ENCODE measurements at places on chromosomes 3 and 15. TPM values are rescaled to one million over a fixed set of nuclear protein-coding genes. Genes with fewer than 3 reads are reported as not detected.

DNA sequence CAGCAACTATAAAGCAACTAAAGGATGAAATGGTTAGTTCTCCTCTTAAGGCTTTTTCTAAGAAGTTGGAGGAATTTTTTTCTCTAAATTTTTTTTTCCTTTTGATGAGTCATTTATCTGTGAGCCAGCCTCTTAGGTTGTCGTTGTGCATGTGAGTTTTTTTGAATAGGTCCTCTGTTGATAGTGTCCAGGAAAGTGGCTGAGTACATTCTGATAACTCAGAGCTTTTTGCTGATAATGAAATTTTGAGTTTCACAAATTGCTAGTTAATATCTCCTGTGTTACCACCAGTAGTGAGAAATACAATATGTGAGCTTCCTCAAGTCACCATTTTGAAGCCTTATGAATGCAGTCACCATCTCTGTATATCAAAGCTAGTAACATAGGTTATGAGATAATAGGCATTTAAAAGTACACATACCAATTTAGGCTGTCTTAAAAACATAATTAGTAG is 7.1 kb upstream of the LXN start:
- no peak for DNase-seq

GRCh38 chr3:138459619-138460535 is 25.5 kb downstream of the ESYT3 start:
- DNase-seq: no peak

- DNase-seq: no peak
These were observed 421 bp downstream of the KLHL18 start for GRCh38 chr3:47283193-47283537.

GRCh38 chr3:73342077-73342476 is 280.6 kb downstream of the EBLN2 start:
- no peak for DNase-seq

DNA sequence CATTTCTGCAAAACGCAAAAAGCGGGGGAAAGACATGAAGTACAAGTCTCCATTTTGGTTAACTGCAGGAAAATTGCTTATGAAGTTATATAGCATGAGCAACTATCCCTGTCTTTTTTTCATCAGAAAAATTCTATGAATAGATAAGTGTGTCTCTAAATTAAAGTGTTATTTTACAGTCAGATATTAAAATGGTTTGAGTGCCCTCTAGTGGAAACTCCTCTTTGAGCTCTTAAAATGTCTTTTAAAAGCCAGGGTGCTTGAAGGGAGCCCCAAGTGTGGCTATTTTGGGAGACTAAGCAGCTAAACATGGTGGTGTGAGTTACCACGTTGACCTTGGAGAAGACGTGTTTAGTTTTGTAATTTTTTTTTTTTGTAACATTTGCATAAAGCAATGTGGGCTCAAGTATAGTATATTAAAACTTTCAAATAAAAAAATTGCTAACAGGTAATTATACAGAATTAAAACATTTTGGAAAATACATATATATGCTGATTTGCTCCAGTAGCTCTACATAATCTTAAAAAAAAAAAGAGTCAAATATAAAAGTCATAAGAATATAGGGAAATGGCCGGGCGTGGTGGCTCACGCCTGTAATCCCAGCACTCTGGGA is 77.2 kb downstream of the PPP2R3A start:
- no peak for DNase-seq

GRCh38 chr3:5464649-5465048 is 277.1 kb downstream of the EDEM1 start:
- DNase-seq: no peak

DNA sequence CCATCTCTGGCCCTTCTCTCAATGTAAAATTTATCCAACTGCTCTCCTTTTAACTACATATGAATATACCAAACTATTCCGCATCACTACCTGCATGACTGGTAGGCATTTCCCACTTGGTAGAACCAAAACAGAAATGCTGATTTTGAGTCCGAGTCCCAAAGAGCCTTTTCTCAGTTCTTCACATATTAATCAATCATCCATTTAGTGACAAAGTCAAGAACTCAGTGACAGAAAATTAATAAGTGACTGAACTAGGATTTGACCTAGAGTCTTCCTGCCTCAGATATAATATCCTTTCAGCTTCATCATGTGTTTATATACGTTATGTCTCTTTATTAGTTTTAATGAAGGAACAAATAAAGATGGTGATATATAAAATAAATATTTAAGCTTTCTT is 700.6 kb upstream of the GOLIM4 start:
- DNase-seq: no peak

GRCh38 chr15:57290187-57290586 is 86.1 kb upstream of the CGNL1 start:
- no peak for DNase-seq

GRCh38 chr3:26198609-26199008 is 408.7 kb downstream of the OXSM start:
- no peak for DNase-seq

GRCh38 chr3:53287131-53287629 is 31.4 kb upstream of the TKT start:
- no peak for DNase-seq

DNA sequence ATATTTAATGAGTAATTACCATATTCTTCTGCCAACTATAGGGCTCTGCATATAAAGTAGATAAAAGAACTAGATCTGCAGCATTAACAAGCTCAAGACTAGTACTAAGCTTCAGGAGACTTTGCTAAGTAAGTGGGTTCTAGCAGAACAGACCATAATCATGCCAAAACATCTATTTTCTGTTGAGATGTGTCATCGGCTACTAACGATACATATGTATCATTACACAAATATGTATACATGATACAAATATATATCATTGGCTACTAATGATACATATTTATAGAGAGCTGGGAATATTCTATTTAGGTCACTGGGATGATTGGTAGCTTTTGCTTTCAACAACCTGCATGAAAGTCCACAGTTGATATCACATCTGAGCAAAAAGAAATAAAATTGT is 185.8 kb upstream of the DCBLD2 start:
- DNase-seq: no peak

- DNase-seq: peak; percentile 44
These were observed 179.6 kb downstream of the TBC1D2B start for GRCh38 chr15:77897896-77898406.

DNA sequence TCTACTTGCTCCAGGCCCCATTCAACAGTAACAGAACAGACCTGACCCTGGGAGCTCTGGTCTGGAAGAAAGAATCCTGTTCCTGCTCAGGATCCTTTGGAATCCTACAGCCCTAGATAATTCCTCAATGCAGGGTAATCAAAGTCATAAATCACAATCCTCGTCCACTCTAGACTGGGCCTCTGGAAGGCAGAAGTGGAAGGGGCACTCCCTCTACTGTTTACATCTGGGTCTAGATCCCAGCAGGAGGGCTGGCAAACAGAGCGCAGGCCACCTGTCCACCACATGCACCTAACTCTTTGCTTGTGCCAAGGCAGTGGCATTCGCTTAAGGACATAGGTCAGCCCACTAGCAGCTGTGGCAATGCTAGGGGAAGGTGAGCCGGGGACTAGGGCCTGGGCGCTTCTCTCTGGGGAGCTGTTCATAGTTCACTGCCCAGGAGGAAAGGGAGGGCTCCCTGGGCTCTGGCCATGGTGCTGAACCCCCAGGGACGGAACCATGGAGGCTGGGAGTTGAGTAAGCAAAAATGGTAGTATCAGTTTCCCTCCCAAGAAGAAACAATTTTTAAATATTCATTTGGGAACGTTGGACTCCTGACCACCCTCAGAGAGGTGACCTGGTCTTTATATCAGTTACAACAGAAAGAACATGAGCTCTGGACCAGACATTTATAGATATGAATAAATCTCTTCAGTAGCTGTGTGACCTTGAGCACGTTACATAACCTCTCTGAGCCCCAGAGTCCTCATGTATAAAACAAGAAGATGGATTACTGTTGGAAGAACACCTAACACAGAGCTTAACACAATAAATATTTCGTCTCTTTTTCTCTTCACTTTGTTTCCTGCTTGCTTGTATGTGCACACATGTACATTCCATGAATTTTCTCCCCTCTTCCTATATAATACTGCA is 90.2 kb downstream of the NTRK3 start:
- DNase-seq: no peak

DNA sequence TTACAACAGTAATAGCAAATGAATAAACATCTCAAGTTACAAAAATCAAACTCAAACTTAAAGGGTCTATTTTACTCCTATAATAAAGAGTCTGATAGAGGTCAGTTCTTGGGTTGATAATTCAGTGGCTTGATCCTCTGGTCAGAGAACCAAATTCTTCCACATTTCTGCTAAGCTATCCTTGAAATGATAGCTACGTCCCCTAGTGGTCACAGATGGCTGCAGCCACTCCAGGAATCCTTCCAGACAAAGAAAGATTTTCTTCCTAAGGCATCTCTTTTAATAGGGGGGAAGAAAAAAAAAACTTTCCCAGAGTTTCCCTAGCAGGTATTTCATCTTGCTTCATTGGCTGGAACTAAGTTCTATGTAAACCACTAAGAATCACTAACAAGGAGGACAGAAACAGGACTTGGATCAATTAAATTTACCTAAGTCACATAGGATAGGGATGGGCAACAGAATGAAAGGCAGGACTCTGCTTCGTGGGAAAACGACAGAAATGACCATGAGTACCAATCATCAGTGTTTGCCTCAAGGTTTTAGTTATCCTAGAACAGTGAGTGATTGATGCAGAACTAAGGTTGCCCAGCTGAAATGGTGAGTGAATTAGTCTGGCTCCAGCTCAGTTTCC is 160.7 kb downstream of the STAC start:
- DNase-seq: no peak

The GPX1 gene
- 95.4 TPM for total RNA-seq

The RNF123 gene
- total RNA-seq: 67.9 TPM

The RLBP1 gene
- 0.48 TPM for total RNA-seq

The LRRK1 gene
- total RNA-seq: 0.17 TPM

The CLCN2 gene
- total RNA-seq: 6.5 TPM

The TGM4 gene
- not detected for total RNA-seq
